Right lobe of liver (tissue), 6 donors: ENCODE measurements at places on chromosomes 4 and X. TPM values are rescaled to one million over a fixed set of nuclear protein-coding genes. Genes with fewer than 3 reads are reported as not detected.
A peak's percentile ranks its signal among the peaks of the same experiment; 100 is the strongest.

The CXorf65 gene
- not detected for total RNA-seq

The IGFBP7 gene
- 281 TPM for total RNA-seq

The FAM236B gene
- total RNA-seq: not detected

DNA sequence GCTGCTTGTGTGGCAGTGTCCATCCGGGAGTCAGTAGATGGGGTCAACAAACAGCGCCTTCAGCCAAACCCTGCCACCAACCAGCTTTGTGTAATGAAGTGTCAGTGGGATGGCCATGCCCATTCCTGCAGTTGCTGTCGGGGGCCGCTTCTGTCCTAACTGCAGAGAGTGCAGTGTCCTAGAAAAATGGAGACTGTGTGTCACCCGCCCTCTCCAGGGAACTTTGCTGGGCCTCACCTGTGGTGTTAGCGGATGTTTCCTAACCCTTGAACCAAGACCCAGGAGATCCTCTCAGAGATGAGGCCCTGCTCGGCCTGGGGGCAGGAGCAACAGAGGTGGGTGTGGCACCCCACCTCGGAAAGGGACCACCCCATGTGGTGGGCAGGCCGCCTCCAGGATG lies 35.3 kb upstream of the HGFAC start:
- H3K36me3 ChIP-seq: no peaks in the 10 kb centered on the region
- no peak overlapping the region for H3K27ac ChIP-seq
- DNase-seq: peak; percentile 42

The FRMPD3 gene
- total RNA-seq: not detected

DNA sequence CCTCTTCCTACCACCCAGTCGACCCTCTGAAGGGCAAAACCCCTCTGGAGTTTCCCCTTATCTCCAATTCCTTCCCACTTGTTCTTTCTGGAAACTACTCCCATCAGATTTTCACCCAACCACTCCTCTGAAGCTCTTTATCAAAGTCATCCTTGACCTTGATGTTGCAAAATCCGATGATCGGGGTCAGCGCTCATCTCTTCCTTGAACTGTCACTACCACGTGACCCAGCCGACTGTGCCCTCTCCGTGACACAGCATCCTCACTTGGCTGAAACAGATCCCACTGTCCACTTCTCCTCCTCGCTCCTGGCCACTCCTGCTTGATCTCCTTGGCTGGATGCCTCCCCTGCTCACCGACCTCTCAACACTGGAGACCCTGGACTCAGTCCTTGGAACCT lies 1.1 kb downstream of the CFAP99 start:
- no peak for DNase-seq
- H3K4me3 ChIP-seq: no peak overlapping the region
- H3K36me3 ChIP-seq: no peaks in the 10 kb centered on the region
- no peaks in the 10 kb centered on the region for H3K27me3 ChIP-seq

The FHDC1 gene
- total RNA-seq: 0.82 TPM

The ZBED1 gene
- total RNA-seq: 31.0 TPM

The CXCL8 gene
- 0.58 TPM for total RNA-seq

The CCDC160 gene
- not detected for total RNA-seq
